ENCODE measurements at places on chromosomes 5 and 9.

- DNase-seq: no peak
Observed at GRCh38 chr5:132275367-132276220, 18.1 kb downstream of the PDLIM4 start.

- no peak for DNase-seq
Observed at GRCh38 chr9:114769624-114770023, 36.2 kb downstream of the TNFSF15 start.

- no peak for DNase-seq
Observed at GRCh38 chr5:44622331-44622730, 186.4 kb upstream of the MRPS30 start.

GRCh38 chr5:130231786-130232185 lies 327.5 kb downstream of the CHSY3 start:
- no peak for DNase-seq

GRCh38 chr5:135230251-135230925 lies 168.6 kb downstream of the MACROH2A1 start:
- DNase-seq: no peak

DNA sequence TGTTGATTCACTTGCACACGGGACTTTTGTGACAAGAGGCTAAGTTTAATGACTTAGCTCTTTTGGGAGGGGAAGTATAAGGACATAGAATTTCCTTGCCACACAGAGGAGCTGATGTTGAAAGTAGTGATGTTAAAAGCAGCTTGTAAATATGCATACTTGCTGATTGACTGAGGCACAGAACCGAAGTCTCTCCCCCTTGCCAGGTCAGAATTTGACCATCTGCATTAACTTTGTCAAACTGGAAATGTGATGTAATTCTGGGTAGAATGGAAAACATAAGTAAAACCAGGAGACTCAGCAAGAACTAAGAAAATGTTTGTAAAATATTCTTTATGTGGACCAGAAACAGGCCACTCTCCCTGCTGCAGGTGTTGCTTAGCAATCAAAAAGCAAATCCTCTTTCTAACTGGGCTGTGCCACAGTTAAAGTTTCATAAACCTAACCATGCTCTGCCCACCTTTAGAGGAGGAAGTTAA lies 284.2 kb downstream of the NR3C1 start:
- no peak for DNase-seq

DNA sequence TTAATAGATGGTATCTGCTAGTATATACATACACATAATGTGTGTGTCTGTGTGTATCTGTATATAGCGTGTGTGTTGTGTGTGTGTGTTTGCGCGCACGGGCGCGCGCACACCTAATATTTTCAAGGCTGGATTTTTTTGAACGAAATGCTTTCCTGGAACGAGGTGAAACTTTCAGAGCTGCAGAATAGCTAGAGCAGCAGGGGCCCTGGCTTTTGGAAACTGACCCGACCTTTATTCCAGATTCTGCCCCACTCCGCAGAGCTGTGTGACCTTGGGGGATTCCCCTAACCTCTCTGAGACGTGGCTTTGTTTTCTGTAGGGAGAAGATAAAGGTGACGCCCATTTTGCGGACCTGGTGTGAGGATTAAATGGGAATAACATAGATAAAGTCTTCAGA lies 757 bp downstream of the FXN start:
- peak; percentile 34 for DNase-seq

DNA sequence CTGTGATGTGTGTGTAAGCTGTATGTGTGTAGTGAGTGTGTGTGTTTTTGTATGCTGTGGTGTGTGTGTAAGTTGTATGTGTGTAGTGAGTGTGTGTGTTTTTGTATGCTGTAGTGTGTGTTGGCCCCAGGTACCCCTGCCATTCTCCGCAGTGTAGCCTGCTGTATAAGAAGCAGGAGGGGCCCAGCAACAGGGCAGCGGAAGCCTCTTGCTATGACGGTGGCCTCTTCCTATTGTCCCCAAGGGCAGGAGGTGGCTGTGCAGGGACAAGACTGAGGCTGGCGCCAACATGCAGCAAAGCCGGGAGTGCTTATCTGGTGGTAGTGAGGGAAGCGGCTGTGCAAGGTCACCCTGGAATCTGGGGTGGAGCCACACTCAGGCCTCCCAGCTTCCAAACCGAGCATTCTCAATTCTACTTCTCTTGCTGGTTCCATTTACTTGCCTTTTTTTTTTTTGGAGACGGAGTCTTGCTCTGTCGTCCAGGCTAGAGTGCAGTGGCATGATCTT lies 5.1 kb downstream of the SPAAR start:
- DNase-seq: no peak

DNA sequence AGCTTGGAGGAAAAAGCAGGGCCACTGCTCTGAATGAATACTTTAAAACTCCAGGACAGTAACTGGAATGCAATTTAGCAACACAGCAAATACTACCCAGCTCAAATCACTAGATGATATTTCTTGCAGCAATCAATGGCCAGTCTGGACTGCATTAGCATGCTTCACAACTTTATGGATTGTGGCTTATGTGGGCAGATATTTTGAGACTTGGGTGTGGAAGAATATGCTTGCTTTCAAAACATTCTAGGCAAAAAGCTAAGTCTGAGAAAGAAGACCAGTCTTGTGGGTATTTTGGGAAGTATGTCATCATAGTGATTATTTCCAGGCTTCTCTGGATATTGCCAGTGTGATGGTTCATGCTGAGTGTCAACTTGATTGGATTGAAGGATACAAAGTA lies 3.1 kb downstream of the RANBP3L start:
- no peak for DNase-seq

DNA sequence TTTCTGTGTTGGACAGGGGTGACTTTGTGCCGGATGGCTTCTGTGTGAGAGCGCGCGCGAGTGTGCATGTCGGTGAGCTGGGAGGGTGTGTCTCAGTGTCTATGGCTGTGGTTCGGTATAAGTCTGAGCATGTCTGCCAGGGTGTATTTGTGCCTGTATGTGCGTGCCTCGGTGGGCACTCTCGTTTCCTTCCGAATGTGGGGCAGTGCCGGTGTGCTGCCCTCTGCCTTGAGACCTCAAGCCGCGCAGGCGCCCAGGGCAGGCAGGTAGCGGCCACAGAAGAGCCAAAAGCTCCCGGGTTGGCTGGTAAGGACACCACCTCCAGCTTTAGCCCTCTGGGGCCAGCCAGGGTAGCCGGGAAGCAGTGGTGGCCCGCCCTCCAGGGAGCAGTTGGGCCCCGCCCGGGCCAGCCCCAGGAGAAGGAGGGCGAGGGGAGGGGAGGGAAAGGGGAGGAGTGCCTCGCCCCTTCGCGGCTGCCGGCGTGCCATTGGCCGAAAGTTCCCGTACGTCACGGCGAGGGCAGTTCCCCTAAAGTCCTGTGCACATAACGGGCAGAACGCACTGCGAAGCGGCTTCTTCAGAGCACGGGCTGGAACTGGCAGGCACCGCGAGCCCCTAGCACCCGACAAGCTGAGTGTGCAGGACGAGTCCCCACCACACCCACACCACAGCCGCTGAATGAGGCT lies at the start of gene ADRB2:
ADRB2 (plus strand) TSS at position 559 of the 686 bp plus-strand sequence. CDS start 221 bp downstream, outside the sequence.
- peak; percentile 85 for DNase-seq

DNA sequence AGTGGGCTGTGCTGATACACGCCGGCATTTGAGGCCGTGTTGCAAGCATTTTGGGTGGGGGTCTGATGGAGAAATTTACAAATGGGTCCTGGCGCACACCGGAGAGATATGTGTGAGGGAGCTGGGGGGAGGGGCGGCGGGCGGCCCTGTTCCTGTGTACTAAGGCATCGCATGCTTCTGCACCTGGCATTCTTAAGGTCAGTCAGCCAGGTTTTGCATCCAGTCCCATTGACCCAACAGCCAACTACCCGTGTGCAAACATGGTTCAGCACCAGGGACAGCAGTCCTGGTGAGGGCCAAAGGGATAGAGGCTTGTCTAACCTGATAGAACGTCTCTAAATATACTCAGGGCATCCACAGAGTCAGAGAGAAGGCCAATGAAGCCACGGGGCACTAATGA lies 839 bp downstream of the GABRG2 start:
- DNase-seq: peak; percentile 1

Data from stimulated activated CD4-positive, alpha-beta T cell treated with anti-CD3 and anti-CD28 coated beads, Interleukin-2, amount 100 ng/mL, for 24 hours (primary cell).